Heart right ventricle (tissue), 16 donors: ENCODE measurements at places on chromosomes 3 and 15. TPM values are rescaled to one million over a fixed set of nuclear protein-coding genes. Genes with fewer than 3 reads are reported as not detected.

DNA sequence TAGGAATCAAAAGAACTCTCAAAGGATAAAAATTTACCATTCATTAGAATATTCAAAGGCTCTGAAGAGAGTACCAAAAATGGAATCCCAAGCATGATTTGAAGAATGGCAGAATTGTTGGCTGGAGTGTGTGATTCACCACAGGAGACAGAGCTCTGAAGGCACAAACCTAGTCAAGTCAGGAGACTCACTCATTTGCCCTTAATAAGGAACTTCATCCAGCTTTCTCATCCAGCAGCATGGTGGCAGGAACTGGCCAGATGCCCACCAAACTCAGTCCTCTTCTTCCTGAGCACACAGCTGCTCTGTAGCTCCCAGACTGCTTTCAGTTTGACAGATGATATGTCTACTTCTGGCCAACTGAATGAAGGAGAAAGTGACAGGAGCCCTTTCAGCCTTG lies 16.5 kb upstream of the HEG1 start:
- DNase-seq = no peak

STT3B gene
- 37.7 TPM for polyA plus RNA-seq

DMXL2 gene
- polyA plus RNA-seq = 6.6 TPM

DNA sequence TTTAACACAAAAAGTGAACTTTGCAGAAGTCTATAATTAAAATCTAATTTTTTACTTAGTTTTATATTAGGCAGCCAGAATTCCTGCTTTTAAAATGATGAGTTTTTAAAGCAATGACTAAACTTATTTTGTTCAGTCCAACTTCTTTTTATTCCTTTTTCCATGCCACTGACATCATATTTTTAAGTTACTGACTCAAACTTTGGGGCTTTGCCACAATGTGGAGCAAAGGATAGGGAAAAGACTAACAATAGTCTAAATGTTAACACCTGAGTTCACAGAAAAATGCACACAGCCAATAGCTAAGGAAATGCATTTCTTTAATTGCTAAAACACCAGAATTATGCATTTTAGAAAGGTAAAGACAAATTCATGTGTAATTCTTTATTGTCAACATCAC lies 647.6 kb upstream of the DPPA4 start:
- DNase-seq = no peak

DNA sequence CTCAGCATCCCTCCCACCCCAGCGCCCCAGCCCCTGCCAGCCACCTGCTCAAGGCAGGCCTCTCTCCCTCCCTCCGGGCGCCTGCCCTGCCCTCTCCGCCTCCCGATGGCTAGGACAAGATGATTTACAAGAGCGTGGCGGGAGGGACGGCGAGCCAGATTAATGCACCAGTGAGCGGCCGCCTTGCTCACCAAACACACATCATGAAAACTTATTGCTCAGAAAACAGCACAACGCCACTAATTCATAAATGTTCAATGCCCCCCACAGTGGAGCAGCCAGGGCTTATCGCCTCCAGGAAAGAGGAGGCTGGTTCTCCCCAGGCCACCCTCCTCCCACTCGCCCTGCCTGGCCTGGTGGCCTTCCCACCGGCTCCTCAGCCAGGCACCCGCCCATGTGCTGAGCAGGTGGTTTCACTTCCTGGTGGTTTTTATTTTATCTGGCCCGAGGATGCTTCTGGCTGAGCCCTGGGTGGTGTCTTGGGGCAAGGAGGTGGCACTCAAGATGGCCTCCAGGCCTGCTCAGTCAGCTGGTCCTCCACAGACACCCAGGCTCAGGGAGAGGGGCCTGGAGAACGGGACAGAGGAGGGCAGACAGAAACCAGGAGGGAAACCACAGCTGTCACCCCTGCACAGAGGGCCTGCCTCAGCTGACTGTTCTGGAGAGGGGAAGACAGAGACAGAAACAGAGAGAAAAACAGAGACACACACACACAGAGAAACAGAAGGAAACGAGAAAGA lies 284.9 kb downstream of the UACA start:
- no peak for DNase-seq

DNA sequence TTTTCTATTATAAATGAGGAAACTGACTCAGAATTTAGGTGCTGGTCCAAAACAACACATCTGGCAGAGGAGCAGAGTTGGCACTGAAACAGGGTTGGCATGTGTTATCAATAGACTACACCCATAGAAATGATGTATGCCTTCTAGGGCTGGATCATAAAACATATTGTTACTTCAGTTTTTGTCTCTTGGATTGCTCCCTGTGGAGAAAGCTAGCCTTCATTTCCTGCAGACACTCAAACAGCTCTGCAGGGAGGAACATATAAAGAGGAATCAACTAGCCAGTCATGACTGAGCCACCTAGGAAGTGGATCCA lies 507 bp upstream of the MRPL3 start:
- DNase-seq = no peak

DNA sequence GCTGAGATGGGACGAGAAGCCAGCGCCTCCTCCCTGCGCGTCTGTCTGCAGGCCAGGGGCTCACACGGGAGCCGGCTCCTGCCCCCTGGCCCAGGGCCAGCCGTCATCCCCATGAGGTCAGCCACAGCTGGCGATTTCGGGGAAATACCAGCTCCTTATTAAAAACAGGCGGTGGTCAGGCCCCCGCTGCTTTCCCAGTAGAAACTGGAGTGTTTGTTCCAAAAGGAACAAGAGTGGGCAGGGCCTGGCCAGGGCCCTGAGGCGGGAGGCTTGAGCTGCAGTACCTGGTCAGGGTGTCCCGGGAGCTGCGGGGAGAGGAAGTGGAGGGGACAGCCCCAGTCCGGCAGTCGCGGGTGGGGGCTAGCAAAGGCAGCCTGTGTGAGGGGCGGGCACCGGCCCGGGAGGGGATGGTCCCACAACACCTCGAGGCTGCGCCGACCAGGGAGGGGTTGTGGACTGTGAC lies 17.8 kb downstream of the MYL3 start:
- peak; percentile 67 for DNase-seq

- DNase-seq = no peak
These were observed 57.0 kb upstream of the ZNF148 start for GRCh38 chr3:125431912-125432790.

DNA sequence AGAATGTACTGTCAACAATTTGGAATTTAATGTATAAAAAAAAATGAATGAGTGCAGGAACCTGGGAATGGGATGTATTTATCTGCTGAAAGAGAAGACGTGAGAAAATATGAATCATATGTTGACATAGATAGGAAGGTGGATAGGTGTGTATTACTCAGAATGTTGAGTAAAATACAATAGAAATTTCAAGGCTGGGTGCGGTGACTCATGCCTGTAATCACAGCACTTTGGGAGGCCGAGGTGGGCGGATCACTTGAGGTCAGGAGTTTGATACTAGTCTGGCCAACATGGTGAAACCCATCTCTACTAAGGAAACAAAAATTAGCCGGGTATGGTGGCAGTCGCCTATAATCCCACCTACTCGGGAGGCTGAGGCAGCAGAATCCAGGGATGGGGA lies 202.8 kb downstream of the CADM2 start:
- no peak for DNase-seq

TRAIP gene
- 1.6 TPM for polyA plus RNA-seq

GRCh38 chr3:39317571-39318169 lies 11.8 kb upstream of the CCR8 start:
- no peak for DNase-seq

- DNase-seq = peak; percentile 59
These were observed at the start of gene UTS2B for GRCh38 chr3:191329654-191330529. Gene UTS2B, minus strand, starts transcription at chr3:191330526. Its CDS starts 48,337 bp downstream, at chr3:191282189.

GRCh38 chr15:77657634-77658238 lies 25.0 kb upstream of the LINGO1 start:
- no peak for DNase-seq

GRCh38 chr3:112738366-112738765 lies 97.4 kb upstream of the CCDC80 start:
- DNase-seq = no peak

GRCh38 chr3:45864760-45865519 lies 21.4 kb upstream of the CCR9 start:
- no peak for DNase-seq

DNA sequence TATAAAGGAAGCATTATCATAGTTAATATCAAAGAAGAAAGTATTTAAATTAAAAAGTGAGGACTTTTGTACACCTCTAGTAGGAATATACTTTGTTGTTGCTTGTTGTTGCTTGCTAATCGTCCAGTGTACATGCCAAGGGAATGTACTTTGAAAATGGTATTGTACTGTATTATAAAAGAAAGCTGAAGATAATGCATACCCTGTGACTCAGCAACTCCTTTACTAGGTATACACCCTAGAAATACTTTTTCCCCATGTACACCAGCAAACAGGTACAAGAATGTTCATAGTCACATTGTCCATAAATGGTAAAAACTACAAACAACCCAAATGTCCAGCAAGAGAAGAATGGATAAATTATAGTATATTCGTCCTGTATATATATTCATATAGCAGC lies 12.0 kb downstream of the TTBK2 start:
- DNase-seq = no peak

TRAT1 gene
- polyA plus RNA-seq = not detected

DNA sequence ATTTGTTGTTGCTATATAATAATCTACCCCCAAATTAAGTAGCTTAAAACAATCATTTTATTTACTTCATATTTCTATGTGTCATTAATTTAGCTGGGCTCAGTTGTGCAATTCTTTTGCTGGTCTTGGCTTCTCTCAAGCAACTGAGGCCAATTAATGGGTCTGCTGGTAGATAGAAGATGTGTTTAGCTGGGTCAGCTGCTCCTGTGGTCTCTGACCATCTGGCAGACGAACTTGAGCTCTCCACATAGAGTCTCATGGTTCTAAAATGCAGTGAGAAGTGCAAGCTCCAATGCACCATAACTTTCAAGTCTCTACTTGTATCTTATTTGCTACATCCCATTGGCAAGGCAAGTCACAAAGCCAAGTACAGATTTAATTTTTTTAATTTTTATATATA lies 515.6 kb downstream of the ZIC1 start:
- no peak for DNase-seq

DNA sequence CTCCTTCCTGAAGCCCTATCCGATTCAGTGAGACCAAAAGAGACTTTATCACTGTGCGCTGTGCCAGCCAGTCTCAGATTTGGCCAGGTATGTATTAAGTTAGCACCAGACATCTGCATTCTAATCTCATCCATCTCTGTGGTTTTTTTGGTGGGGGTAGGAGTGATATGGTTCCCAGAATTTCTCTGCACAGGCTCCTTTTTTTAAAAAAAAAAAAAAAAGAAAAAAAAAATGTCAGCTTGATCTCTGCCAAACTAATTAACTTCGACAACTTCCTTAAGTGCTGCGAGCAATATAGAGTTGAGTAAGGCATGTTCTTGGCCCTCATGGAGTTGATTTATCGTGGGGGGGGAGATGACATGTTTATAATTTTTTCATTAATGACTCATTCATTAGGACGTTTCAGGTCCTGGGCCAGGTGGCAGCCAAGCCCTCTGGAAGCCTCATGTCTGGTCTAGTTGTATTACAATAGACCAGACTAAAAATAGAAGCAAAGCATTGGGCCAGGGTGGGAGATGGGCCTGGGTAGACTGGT lies 12.9 kb downstream of the SLCO3A1 start:
- peak; percentile 32 for DNase-seq

DNA sequence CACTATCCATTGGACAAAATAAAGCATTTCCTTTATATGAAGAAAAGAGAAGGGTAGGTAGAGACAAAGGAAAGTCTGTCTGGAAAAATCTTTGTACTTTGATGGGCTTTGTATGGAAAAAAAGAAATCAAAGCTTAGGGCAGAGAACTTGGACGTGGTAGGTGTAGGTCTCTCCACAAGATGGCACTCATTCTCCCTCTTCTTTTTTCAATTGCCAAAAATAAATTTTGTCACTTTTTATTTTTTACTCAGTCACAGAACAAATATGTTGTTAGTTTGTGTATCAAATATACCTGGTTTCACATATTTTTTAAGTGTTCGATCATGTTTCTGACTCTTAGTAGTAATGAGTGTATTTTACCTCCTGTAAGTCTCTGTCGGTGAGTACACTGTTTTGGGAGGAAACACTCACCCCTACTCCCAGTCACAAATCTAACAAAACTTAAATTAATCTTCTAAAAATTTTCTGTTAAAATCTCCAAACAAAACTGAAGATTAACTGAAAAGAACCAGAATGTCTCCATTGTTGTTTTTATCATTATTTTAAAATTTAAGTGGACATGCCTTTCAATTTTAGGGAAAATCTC lies 415.8 kb upstream of the GOLIM4 start:
- no peak for DNase-seq

GRCh38 chr3:38397320-38397719 lies 50.7 kb downstream of the XYLB start:
- peak; percentile 29 for DNase-seq

GRCh38 chr3:46942481-46943236 lies 33.9 kb downstream of the CCDC12 start:
- no peak for DNase-seq

GRCh38 chr15:36779744-36780408 lies 200.4 kb downstream of the CDIN1 start:
- no peak for DNase-seq

- no peak for DNase-seq
These were observed 50.0 kb downstream of the STRIT1 start for GRCh38 chr3:155243512-155243921.

BBX gene
- 10.3 TPM for polyA plus RNA-seq

DNA sequence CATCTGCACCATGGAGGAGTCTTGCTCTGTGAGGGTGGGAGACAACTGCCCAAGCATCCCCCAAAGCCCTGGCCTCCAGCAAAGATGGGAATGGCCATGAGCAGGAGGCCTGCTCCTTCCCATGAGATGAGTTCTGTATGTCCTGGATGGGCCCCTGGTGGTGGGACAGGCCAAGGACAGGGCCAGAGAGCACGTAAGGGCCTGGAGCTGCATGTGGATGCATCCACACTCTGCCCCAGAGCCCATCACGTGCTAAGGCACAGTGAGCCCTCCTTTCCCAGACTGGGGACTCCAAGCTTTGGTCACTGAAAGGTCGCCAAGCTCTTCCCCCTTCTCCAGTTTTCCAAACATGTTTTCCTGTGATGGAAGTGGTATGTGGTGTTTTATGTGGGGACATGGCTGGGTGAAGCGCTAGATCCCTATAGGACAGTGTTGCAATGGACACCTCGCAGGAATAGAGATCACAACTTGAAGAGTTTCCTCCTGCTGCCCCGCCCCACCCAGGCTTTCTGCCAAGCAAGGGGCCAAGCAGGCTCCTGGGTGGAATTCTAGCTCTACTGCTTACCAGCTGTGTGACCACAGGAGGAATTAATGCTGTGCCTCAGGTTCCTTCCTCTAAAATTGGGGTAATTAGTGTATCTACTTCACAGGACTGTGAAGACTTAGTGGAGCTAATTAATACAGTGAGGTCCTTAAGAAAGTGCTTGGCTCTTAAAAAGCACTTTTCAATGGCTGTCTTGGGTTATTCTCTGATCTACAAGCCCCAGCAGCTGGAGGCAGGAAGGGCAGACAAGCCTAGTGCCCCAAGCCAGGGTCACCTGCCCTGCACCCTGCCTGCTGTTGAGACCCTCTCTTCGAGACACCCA lies 106.4 kb upstream of the RPL32 start:
- peak; percentile 74 for DNase-seq

IGF1R gene
- 3.4 TPM for polyA plus RNA-seq
